ENCODE measurements at places on chromosomes 3 and 15. TPM values are rescaled to one million over a fixed set of nuclear protein-coding genes. Genes with fewer than 3 reads are reported as not detected.

Gene NECTIN3
- total RNA-seq: 88.6 TPM

GRCh38 chr15:41487802-41488201, 5.9 kb upstream of the ITPKA start:
- H3K4me1 ChIP-seq: peaks cover 18% of the 10 kb centered on the region
- H3K27ac ChIP-seq: no peak overlapping the region
- no peaks in the 10 kb centered on the region for H3K27me3 ChIP-seq
- no peaks in the 10 kb centered on the region for H3K36me3 ChIP-seq
- DNase-seq: no peak

GRCh38 chr3:159604151-159604581, 384.5 kb upstream of the IL12A start:
- no peak overlapping the region for H3K4me3 ChIP-seq
- H3K36me3 ChIP-seq: no peaks in the 10 kb centered on the region
- DNase-seq: no peak
- no peaks in the 10 kb centered on the region for H3K4me1 ChIP-seq
- no peaks in the 10 kb centered on the region for H3K27me3 ChIP-seq

DNA sequence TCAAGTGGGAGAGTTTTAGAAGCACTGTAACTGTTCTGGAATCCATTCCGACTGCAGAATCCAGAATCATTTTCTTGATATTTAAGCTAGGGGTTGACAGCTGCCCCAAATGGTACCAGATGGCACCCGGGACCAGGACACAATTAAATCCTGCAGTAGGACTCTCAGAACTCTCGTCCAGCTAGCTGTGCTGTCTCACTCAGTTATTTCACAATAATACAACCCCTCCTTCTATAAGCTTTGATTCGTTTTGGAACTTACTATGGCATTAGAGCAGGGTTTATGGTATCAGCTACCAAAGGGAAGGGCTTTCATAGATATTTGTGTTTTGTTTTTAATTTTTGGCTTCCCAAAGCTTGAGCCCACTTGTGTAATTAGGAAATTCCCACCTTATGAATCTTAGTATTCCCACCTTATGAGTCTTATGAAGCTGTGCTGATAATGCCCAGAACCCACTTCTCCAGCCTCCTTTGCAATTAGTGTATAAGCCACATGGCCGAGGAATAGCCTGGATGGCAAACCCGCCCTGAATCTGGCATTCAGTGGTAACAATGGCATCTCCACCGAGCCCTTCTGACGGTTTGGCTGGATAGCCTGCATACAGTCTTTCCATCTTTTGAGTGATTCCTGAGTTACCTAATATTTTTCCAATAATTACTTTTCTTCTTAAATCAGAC, 120.1 kb downstream of the UACA start:
- H3K4me3 ChIP-seq: no peak overlapping the region
- H3K36me3 ChIP-seq: no peaks in the 10 kb centered on the region
- peak overlapping the region; percentile 15 for H3K27ac ChIP-seq
- no peak for DNase-seq
- no peaks in the 10 kb centered on the region for H3K27me3 ChIP-seq

- no peaks in the 10 kb centered on the region for H3K4me1 ChIP-seq
- no peaks in the 10 kb centered on the region for H3K27me3 ChIP-seq
- no peaks in the 10 kb centered on the region for H3K36me3 ChIP-seq
These were observed 20.6 kb upstream of the WWTR1 start for GRCh38 chr3:149678351-149678950.

- no peak overlapping the region for H3K27ac ChIP-seq
- no peaks in the 10 kb centered on the region for H3K36me3 ChIP-seq
- H3K4me3 ChIP-seq: no peak overlapping the region
- no peaks in the 10 kb centered on the region for H3K27me3 ChIP-seq
- no peak for DNase-seq
- no peaks in the 10 kb centered on the region for H3K4me1 ChIP-seq
These were observed 115.0 kb downstream of the RAP2B start for GRCh38 chr3:153277029-153277428.

DNA sequence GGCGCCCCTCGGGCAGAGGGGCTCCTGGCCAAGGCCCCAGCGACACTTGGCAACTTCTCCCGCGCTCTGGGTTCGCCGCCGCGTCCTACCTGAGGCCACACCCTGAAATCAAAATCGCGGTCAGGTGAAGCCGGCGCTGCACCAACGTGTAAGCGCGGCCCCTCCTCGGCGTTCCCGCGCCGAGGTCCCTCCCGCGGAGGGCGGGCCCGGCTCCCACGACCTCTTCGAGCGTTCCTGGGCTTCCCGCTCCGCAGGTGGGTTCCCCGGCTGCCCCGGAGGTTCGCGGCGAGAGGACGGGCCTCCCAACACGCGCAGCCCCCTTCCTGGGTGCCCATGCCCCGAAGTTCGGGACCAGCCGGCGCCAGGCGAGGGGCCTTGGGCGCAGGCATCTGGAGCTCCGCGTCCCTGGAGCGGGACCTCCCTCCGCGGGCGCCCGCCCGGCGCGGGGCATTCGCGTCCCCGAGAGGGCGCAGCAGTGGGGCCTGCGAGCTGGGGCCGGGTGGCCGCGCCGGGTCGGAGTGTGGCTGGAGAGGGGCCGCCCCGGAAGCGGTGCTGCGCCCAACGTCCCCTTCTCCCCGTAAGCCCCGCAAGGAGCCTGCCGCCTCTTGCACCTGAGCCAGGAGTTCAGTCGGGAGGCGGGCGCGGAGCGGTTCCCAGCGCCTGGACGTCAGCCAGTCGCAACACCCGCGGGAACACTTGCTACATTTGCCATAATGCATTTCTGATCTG, 13.7 kb downstream of the PAK6 start:
- no peaks in the 10 kb centered on the region for H3K36me3 ChIP-seq
- peaks cover 4% of the 10 kb centered on the region for H3K4me1 ChIP-seq
- peak; percentile 58 for DNase-seq
- H3K4me3 ChIP-seq: peak overlapping the region; percentile 60
- no peak overlapping the region for H3K27ac ChIP-seq

DNA sequence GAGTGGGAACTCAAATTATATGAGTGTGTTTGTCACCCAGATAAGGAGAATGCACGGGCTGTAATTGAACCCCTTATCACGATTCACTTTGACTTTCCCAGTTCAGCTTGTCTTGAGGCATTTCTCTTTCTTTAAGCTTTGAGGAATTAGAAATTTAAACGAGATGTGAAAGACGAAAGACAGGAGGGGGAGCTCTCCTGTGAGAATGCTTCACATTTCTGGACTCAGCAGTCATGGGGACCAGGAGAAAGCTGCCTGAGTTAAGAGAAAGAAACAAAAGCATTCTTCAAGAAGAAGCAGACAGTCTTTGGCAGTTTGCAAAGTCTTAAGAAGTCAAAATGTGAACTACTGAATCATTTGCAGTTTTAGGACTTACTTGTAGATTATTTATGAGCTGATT, 205.6 kb downstream of the NECTIN3 start:
- no peak overlapping the region for H3K27ac ChIP-seq
- no peak overlapping the region for H3K4me3 ChIP-seq

Gene SLC33A1
- total RNA-seq: 46.5 TPM

Gene DNAJC17
- total RNA-seq: 18.3 TPM

DNA sequence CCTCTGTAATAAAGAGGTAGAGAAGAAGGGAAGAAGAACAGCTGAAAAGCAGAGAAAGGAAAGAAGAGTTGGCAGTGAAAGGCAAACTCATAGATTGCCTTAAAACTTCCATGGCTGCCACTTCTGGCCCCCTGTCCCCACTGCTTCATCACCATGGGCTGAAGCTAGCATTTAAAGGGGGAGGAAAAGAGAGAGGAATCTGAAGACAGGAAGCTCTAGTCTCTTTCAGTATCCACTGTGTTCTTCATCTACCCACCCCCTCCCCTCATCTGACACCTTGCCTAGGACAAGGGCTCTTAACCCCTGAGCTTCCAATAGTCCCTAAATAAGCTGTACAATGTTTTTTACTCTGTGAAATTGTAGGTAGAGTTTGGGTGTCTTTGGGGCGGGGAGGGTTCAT, 60.6 kb downstream of the ALCAM start:
- DNase-seq: no peak
- no peaks in the 10 kb centered on the region for H3K4me1 ChIP-seq
- no peaks in the 10 kb centered on the region for H3K36me3 ChIP-seq
- no peaks in the 10 kb centered on the region for H3K27me3 ChIP-seq
- no peak overlapping the region for H3K4me3 ChIP-seq

DNA sequence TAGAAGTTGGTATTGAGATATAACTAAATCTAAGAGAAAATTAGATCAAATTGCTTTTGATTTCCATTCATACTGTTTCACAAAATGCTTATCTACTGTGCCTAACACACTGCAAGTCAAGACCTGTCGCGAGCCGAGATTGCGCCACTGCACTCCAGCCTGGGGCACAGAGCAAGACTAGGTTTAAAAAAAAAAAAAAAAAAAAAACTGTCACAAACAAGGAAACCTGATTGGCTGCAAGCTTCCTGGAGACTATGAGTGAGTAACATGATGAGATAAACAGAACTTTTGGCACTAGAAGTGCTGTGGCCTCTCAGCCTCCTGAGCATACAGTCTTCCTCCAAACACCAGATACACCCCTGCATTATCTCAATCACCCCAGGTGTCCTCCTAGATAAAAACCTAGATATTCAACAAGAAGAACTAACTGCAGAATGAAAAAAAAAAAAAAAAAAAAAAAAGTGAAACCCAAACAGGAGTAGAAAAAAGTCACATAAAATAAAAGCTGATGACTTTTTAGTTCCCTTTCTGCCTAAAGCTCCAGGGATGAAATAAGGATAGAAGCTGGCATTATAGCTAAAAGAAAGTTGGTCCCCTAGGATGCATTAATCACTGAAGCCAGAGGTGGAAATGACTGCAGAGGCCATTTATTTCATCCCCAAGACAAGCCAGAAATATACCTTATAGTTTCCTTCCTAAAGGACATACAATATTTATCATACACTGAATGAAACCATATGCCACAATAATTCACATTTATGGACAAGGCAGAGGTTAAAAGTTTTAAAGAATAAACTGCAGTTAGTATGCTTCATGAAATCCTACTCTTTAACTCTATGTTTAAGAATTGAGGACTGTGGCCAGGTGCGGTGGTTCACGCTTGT, 82.4 kb downstream of the P3H2 start:
- H3K27ac ChIP-seq: peak overlapping the region; percentile 44
- H3K4me3 ChIP-seq: no peak overlapping the region
- H3K4me1 ChIP-seq: peaks cover 20% of the 10 kb centered on the region
- no peaks in the 10 kb centered on the region for H3K27me3 ChIP-seq
- no peaks in the 10 kb centered on the region for H3K36me3 ChIP-seq

- H3K36me3 ChIP-seq: no peaks in the 10 kb centered on the region
- DNase-seq: peak; percentile 81
- no peaks in the 10 kb centered on the region for H3K27me3 ChIP-seq
- H3K27ac ChIP-seq: no peak overlapping the region
These were observed 89.0 kb downstream of the IQSEC1 start for GRCh38 chr3:12984023-12984823.

Measured in hepatocyte (in vitro differentiated cells).